Fibroblast of skin of back (primary cell): ENCODE measurements at places on chromosomes 6 and 20.

- DNase-seq: no peak
Observed at GRCh38 chr6:10101551-10102252, 313.2 kb downstream of the TFAP2A start.

GRCh38 chr6:43269273-43270007 lies 26.2 kb downstream of the TTBK1 start:
- DNase-seq: peak; percentile 9

DNA sequence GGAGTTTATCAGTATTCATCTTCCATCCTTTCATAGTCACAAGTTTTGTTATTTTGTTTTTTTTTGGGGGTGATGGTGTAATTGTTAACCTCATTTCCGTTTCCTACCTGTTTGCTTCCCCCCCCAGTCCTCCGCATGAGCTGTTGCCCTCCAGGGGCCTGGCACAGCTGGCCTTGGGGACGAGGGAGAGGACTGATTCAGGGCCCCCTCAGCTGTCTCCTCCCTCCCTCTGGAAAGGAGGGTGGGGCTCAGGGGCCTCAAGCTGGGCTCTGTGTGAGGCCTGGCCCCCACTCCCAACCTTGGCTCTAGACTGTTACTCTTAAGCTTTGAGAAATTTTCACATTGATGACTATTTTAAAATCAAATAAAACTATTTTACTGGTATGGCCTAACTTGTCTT lies 4.0 kb downstream of the LRRC73 start:
- DNase-seq: no peak

DNA sequence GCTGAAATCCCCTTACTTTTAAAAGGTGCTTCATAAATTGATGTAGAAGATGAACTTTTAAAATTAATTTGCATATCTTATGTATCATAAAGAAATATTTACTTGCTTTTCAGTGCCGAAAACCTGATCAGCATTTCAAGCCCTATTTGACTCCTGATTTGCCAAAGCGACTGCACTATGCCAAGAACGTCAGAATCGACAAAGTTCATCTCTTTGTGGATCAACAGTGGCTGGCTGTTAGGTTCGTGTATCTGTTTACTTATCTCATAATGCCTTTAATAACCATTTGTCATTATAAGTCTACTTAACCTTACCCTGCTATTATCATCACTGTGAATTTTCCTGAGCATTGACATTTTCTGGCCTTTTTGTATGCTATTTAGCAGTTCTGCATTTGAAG lies 7.8 kb downstream of the OR2A4 start:
- DNase-seq: no peak

- peak; percentile 30 for DNase-seq
Observed at GRCh38 chr6:154632119-154632518, 101.1 kb upstream of the SCAF8 start.

GRCh38 chr6:2764610-2765165 lies 505 bp upstream of the WRNIP1 start:
- peak; percentile 71 for DNase-seq

DNA sequence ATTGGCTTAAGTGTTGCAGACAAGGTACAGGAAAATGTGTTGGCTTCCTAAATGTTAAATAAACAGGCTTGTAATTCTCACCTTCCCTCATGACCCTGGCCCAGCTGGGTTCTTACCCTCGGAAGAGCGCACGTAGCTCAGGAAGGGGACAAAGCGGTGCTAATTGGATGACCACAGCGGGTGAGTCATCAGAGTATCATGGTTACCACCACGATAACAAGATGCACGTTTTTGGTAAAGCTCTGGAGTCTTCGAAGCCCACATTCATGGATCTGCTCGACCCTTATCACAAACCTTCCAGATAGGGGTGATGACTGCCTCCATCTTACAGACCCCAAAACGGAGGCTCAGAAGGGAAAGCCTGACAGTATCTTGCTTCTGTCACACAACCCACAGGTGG lies 32.8 kb downstream of the APCDD1L start:
- peak; percentile 50 for DNase-seq

- no peak for DNase-seq
Observed at GRCh38 chr6:106533054-106533453, 96.2 kb downstream of the RTN4IP1 start.

DNA sequence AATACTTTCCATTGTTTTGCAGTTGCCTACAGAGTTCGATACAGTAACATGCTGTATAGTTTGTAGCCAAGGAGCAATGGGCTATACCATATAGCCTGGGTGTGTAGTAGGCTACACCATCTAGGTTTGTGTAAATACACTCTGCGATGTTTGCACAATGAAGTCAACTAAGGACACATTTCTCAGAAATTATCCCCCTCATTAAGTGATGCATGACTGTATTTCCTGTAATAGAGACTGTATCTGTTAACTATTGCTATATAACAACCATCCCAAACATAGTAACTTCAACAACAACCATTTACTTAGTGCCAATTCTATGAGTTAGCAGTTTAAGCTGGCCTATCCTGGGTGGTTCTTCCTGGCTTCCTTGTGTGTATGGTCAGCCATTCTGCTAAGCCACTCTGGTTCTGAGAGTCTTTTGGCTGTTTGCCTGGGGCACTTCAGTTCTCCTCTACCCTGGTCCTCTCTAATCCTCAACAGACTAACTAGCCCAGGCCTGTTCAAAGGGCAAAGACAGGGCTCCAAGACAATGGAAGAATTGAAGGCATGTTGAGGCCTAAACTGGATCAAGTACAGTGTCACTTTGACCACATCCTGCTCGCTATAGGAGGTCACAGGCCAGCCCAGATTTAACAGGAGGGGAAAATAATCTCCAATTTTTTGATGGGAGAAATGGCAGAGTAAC lies 124.0 kb downstream of the PLCB1 start:
- no peak for DNase-seq

GRCh38 chr20:46963758-46964617 lies 69.3 kb downstream of the EYA2 start:
- DNase-seq: no peak

DNA sequence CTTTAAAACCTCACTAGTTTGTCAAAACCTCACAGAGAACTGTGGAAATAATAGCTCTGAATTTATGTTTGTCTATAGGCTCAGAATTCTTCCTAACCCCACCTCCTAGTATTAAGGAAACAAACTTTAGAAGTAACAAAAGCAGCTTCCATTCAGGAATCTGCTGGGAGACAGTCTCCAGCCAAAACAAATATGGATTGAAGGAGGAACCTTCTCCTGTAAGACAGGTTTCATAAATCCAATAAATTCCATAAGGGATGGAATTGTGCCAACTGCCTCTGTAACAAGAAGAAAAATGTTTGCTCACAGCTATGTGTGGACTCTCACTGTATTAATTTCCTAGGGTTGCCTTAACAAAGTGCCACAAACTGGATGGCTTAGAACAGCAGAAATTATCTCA lies 7.5 kb downstream of the SYCP2 start:
- peak; percentile 23 for DNase-seq

DNA sequence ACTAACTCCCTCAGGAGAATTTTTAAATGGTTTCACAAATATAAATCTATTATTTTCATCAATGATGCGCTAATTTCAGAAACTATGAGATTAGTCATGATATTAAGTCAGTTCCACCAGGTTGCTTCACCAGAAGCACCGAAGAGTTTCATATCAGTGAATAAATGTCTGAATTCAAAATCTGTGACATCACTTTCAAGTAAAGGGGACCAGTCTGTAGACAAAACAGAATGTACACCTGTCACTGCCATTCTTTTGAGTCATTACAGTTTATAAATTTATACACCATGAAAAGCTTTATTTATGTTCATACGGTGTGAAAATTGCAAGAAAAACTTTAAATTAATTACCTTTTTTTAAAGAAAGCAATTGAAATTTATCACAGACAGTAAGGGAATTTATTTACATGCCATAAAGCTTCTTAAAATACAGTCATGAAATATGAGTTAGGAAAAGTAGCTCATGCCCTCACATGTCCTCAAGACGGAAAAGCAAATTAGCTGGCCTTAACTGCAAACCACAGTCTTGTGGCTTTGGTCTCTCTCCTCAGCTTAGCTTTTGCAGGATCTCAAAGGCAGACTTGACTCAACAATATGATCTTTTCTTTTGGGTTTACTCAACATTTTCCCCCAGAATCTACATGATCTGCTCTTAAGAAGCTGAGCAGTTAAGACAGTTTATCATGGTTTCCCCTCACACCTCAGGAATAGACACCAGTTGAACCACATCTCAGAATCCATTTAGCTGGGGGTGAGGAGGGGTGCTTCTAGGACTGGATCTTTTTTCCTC lies 177.7 kb upstream of the MCHR2 start:
- peak; percentile 62 for DNase-seq

- no peak for DNase-seq
Observed at GRCh38 chr20:54068966-54069365, 1.4 kb downstream of the BCAS1 start.

- no peak for DNase-seq
Observed at GRCh38 chr6:108928650-108929049, 80.4 kb downstream of the ARMC2 start.

DNA sequence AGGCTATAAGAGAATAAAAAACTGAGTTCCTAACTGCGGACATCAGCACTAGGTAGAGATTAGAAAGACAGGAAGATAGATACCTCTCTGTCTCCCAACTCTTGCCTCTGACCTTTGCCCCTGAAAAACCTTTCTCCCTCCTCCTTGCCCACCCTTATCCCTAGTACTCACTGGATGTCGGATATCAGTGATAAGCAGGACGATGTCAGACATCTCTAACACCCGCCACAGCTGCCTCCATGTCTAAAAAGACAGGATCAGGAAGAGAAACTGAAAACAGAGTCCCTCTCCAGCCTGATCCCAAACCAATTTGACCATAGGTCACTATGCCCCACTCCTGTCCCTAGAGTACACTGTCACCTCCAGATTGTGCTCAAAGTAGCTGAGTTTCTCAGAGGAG lies 1.9 kb downstream of the GNL1 start:
- DNase-seq: no peak

DNA sequence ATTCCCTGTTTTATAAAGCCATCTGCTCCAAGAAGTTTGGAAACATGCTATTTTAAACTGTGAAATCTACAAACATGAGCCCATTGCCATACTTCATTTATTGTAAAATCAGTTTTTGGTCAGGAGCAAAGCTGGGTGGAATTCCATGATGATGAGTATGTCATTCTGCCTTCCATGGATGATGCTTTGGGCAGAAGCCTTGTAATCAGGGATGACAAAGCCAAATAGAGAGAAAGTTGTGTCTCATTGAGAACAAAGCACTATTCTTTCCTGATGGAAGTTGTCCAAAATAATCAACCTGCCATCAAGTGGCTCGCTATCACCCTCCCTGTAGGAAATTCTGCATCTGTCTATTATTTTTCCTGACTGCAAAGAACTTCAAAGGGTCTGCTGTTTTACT lies 313.0 kb upstream of the DEFB112 start:
- DNase-seq: peak; percentile 19

DNA sequence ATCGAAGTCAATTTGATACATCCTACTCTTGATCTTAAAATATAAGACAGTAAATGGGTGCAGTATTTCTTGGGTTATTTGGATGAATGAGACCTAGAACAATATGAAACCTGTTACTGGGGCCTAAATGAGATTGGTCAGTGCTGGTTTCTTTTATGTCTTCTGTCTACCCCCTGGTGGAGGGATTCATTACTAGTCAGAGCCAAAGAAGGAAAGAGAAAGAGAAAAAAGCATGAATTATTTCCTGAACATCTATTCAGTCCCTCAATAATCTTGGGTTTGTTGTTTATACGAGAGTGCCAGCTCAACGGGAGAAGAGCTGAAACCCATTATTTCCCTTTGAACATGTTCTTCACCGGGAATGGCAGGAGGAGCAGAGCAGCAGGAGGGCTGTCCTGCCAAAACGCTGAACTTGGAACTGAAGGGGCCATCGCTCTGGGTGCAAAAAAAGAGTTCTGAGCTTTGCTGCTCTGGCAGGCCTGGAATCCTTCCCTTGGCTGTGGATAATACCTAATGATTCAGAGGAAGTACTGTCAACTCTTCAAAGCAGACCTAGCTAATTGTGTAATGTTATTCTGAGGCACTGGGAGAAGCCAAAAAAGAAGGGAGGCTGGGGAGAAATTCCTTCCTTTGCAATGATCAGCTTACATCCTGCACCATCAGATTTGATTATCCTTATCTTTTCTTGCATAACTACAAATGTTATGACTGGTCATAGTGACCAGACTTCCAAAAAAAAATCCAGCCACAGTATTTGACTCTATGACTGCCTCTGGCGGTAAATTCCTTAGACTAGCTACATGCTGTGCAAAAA lies 72.0 kb downstream of the BLOC1S5 start:
- DNase-seq: peak; percentile 78

DNA sequence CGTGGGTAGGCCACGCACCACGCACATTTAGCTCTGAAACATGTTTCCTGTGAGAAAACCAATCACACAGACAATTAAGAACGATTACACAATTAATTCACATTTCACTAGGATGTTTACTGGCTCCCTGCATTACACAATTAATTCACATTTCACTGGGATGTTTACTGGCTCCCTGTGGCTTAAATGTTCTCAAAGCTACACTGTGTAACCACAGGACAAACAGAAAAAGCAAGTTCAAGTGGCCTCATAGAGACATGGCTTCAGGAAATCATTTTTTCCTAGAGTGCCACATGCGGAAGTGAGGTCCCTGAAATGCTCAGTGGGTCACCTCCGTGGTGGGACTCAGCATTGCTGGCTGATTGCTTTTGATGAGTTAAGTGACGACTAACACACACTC lies 61.7 kb upstream of the XRN2 start:
- DNase-seq: no peak

GRCh38 chr6:86723729-86724128 lies 213.6 kb upstream of the HTR1E start:
- DNase-seq: peak; percentile 49

DNA sequence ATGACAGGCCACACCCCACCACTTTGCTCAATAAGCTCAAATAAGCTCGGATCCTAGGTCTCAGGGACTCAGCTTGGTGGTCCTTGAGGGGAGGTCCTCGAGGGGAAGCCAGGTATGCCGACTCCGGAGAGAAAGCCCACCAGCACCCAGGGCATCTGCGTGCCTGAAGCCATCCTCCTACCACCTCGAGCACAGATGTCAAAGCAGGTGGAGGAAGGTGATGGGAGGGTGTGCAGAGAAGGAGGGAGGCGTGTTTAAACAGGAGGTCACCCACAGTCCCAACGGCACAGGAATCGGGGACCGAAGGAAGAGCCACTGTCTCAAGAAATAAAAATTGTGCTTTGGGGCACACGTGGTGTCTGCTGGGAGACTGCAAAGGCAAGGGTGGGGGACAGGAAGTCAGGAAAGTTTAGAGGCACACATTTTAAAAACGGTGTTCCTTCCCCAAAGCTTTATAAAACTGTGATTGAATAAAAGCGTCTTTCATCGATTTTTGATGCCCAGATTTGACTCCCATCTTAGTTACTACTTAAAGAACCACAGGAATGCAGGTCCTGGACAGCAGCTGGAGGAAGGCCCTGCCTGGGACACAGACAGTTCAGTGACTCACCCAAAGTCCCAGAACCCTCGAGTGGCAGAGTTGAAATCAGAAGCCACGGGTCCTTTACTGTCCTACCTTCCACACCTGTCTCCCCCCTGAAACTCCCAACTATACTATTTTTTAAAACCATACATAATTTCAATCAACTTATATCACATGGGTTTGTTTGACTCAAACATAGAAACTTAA lies 221.0 kb upstream of the PDE10A start:
- peak; percentile 68 for DNase-seq
